CD4-positive, alpha-beta T cell treated with Interleukin-17A for 4 hours (primary cell): ENCODE measurements at places on chromosomes 3 and 15.
A peak's percentile ranks its signal among the peaks of the same experiment; 100 is the strongest.

- no peak for DNase-seq
These were observed 286.0 kb downstream of the ADAMTS17 start for GRCh38 chr15:100055821-100056220.

- DNase-seq: no peak
These were observed 122.6 kb downstream of the FNDC3B start for GRCh38 chr3:172161959-172162358.

- DNase-seq: no peak
These were observed 369.0 kb downstream of the SV2B start for GRCh38 chr15:91468871-91469580.

- no peak for DNase-seq
These were observed 183.6 kb downstream of the NSMCE3 start for GRCh38 chr15:29086001-29086400.

GRCh38 chr3:179281825-179282224 lies 30.9 kb upstream of the KCNMB3 start:
- DNase-seq: no peak

- DNase-seq: no peak
These were observed 47.1 kb downstream of the POC1A start for GRCh38 chr3:52106951-52107611.

DNA sequence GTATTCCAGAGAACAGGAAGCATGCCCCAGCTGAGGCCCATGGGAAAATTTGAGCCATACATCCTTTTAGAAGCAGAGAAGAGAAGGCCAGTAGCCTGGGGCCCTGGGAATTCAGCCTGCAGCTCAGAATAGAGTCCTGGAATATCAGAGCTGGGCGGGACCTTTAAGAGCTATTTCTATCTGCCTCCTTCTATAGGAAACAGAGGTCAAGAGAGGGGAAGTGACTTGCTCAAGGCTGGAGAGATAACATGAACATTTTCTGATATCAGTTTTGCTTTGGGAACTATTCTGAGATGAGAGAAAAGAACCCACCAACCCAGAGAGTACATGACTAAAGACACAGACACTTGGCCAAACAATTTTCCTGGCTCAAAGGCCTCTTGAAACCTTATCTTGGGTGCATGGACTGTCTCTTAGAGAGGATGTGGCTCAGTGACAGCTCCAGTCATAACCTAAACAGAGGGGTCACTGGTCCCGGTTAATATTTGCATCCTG lies 26.0 kb downstream of the MASP1 start:
- DNase-seq: no peak

- no peak for DNase-seq
These were observed 232.8 kb downstream of the CPNE4 start for GRCh38 chr3:131802029-131802428.

- no peak for DNase-seq
These were observed 167.4 kb upstream of the CTDSPL start for GRCh38 chr3:37694284-37694675.

DNA sequence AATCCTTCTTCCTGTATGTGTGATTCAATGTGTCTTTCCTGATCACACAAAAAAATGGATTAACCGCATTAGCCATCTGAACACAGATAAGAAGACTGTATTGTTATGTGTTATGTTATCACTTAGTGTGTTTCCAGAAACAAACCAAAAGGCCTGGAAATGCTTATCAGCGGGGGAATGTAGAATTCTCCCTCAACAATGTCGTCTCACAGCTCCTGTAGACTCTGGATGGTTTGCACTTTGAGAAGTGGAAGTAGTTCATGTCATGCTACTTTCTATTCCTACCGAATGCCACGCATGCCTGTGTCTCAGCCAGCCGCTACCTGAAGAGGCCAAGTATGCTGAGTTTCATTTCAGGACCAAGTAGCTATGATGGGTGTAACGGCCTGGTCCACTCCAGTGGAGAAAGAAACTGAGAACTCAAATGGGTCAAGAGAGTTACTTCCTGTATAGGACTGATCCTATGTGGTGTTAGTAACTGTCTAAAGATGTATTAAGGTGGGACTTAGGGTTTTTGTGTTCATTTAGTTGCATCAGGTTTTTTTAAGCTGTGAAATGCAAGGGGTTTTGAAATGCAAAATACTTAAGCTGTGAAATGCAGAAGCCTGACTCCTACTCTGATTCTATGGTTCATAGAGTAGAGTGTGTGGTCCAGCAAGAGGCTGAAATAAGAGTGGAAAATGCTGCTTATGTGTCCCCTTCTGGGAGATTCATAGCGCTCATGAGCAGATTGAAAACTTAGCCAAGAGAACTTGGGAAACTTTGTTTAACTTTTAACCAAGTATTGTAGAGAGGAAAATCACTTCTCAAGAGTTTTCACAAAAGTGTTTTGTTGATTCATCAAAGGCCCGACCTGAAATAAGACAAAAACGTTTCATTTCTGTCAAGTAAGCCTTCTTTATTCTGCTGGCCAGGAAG lies 118.5 kb upstream of the LMOD3 start:
- no peak for DNase-seq

- no peak for DNase-seq
These were observed 64.7 kb upstream of the EPHB3 start for GRCh38 chr3:184496933-184497332.

GRCh38 chr3:63582943-63583500 lies 69.5 kb upstream of the SNTN start:
- no peak for DNase-seq

DNA sequence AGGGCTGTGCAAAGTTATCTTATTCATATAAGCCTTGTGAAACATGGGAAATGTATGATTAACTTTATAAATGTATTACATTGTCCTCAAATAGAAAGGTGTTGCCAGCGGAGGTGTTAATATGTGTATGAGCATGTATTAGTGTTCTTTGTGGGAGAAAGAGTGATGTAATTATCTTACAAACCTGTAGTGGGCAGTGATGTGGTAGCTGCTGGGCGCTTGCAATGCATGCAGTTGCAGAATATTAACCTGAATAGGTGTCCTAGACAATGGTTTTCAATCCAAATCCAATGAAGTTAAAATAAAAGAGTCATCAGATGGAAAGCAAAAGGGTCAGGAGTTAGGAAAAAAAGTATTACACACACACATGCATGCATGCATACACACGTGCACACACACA lies 881.3 kb upstream of the CADM2 start:
- no peak for DNase-seq

DNA sequence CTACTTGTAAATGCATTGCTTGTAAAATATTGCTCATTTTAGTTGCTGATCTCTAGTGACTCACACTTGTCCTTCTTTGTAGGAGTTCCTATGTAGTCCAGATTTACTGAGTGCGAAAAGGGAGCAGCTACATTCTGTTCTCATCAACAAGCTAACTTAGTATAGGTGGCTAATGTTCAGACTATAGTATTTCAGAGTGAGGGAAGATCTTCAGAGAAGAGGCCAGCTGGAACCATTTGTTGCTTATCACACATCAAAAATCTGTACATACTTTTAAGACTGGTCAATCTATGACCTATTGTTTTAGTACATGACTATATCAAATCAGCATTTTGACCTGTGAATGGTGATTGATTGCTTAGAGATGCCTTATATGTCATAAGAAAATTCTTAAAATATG lies 71.3 kb upstream of the THSD4 start:
- DNase-seq: no peak

GRCh38 chr3:112561484-112561733 lies 353 bp downstream of the ATG3 start:
- DNase-seq: peak; percentile 83

DNA sequence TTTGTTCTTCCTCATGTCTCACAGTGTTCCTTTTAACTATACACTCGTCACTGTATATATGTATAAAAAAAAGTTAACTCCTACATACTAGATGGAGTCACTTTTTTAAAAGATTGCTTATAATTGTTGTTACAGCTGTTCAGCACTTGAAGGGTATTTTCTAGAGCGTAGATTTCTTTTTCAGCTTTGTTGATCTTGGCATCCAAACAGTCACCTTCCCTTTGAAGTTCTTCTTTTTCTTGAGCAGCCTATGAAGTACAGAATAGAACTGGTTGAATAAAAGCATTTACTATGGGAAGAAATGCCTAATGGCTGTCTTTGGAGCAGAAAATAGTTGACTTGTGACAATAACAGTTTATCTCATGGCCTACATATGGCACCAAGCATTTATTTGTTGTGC lies 17.8 kb downstream of the TTC14 start:
- DNase-seq: no peak

GRCh38 chr3:188918093-188918492 lies 253.7 kb upstream of the TPRG1 start:
- no peak for DNase-seq

GRCh38 chr3:148598619-148599018 lies 99.1 kb upstream of the AGTR1 start:
- no peak for DNase-seq

GRCh38 chr3:43726521-43726920 lies 35.8 kb downstream of the ABHD5 start:
- DNase-seq: no peak

GRCh38 chr3:144770281-144770680 lies 798.7 kb downstream of the DIPK2A start:
- no peak for DNase-seq

DNA sequence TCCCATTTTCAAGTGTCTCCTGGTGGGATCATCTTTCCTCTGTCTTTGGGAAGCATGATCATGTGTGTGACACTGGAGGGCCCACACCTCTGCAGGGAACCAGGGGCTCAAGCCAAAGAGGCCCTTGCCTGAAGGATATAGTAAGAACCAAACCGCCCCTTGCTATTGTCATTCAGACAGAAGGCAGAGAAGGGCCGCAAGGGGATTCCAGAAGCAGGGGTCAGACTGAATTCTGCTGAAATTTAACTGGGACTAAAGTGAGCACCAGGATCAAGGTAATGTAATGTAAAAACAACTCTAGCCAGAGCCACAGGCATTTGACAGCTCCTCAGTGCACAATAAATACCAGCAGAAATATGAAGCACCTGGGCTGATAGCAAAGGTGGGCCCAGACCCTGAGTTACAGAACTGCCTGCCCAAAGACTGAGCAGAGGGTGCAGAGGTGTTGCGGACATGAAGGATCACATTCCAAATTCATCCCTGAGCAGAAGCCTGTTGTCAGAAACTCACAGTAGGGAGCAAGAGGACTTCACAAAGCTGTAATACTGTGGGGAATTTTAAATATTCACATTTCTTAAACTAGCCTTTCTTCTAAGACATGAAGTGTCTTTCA lies 46.0 kb upstream of the RASGRF1 start:
- DNase-seq: no peak

- no peak for DNase-seq
These were observed 42.4 kb downstream of the EOMES start for GRCh38 chr3:27679691-27680090.

DNA sequence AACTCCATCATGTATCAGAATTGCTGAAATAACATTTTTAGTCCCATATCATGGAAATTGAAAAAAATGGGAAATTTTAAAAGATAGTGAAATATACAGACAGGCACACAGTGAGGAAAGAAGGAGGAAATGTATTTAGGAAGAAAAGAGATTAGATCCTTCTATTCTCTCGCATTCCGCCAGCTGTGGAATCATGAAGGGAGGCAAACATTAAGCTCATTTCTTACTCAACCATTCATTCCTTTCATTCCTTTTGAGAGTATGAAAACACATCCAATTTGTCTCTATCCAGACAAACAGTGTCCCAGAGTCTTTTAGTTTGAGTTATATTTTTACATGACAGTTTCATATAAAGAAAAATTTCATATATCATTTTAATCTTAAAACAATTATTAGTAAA lies 52.5 kb upstream of the KCNMB2 start:
- DNase-seq: no peak

DNA sequence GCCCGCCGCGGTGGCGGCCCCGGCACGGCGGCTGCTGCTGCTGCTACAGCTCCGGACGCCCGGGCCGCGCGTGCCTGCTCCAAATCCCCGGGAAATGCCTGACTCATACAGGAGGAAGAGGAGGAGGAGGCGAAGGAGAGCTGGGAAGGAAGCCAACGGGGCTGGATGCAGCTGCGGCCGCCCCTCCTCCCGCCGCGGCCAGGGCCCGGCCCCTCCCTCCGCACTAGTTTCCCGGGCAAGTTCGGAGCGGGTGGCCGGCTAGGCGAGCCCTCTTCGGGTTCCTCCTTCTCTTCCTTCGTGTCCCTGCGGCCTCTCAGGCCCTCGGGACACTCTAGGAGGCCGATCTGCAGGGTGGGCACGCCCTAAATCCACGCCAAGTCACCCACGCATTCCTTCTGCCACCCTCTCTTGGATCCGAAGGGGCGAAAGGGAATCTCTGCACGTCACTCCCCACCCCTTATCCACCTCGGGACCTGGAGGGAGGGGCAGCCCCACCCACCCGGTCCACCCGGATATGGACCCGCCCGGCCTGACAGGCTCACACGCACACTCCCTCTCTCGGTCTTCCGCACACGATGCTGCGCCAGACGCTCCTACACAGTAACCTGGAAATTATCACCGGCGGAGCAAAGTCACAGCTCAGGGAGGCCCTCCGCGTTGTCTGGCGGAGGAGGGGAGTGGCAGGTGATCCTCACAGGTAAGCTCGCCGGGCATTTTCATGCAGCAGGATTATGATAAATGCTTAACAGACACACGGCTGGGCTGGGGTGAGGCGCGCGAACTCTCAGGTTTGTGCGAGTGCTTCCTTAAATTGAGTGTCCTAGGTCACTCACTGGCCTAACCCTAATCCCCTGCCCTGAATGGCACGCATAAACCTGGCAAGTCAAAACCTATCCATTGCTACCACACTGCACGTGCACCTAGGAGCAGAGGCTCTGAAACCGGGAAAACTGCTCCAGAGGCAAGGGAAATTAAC lies at the start of the genes OSBPL10 and ZNF860:
Gene OSBPL10, minus strand, starts transcription at position 57 of the 976 bp plus-strand sequence. CDS start 83 bp downstream, outside the sequence.
Gene ZNF860, plus strand, starts transcription at position 545 of the 976 bp plus-strand sequence. CDS start 7,330 bp downstream, outside the sequence.
- DNase-seq: peak; percentile 22

DNA sequence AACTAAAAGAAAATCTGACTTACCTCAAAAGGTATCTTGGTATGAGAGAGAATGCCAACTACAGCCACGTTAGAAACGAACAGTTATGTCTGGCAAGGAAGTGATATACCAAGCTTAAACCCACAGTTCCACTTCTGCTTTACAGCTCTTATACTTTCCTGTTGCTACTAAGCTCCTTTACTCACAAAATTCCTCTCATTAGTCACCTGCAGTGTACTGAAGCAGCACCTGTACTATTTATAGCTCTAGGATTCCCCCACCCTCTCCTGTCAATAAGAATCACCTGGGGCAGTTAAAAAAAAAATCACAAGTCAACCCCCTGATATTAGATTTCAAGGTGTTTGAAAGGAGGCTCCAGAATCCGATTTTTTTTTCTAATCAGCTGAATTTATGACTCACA lies 2.9 kb upstream of the TMEM266 start:
- no peak for DNase-seq

DNA sequence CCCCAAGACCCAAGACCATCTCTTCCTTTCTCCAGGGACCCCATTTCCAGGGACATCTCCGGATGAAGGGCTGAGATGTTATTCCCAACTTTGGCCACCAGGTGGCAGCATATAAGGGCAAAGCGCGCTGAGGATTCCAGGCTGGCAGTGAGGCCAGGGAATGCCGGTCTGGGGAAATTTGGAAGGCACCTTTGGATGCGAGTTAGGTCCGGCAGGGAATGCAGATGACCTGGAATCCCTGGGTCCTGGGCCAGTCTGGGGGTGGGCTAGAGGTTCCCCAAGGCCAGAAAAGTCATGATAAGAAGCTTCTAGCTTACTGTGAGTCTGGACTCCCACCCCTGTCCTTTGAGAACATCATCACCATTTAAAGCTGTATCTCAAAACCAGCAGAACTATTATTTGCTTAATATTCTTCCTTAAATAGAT lies 1.6 kb upstream of the CHST13 start:
- peak; percentile 54 for DNase-seq

GRCh38 chr3:126126811-126127431 lies 43.0 kb upstream of the SLC41A3 start:
- no peak for DNase-seq

GRCh38 chr3:146218880-146219866 lies 31.7 kb downstream of the PLSCR4 start:
- DNase-seq: peak; percentile 55

GRCh38 chr3:106232956-106233355 lies 364.1 kb upstream of the CBLB start:
- no peak for DNase-seq

- DNase-seq: peak; percentile 40
These were observed 30.2 kb downstream of the KCNAB1 start for GRCh38 chr3:156150434-156151066.
